ENCODE measurements at places on chromosomes 3 and 15.

- no peaks in the 10 kb centered on the region for H3K36me3 ChIP-seq
- H3K27me3 ChIP-seq = no peaks in the 10 kb centered on the region
- no peak overlapping the region for H3K4me3 ChIP-seq
- H3K27ac ChIP-seq = no peak overlapping the region
- peak; percentile 40 for DNase-seq
Measured at GRCh38 chr3:124774327-124774718, 44.1 kb downstream of the UMPS start.

GRCh38 chr3:39814007-39814406 lies 4.6 kb downstream of the MYRIP start:
- DNase-seq = no peak
- no peak overlapping the region for H3K27ac ChIP-seq
- H3K4me1 ChIP-seq = peaks cover 14% of the 10 kb centered on the region
- no peaks in the 10 kb centered on the region for H3K36me3 ChIP-seq
- H3K4me3 ChIP-seq = no peak overlapping the region
- H3K27me3 ChIP-seq = peaks cover 54% of the 10 kb centered on the region

- peaks cover 6% of the 10 kb centered on the region for H3K4me1 ChIP-seq
- H3K27ac ChIP-seq = no peak overlapping the region
- H3K4me3 ChIP-seq = peak overlapping the region; percentile 4
- H3K36me3 ChIP-seq = no peaks in the 10 kb centered on the region
- peaks cover 86% of the 10 kb centered on the region for H3K27me3 ChIP-seq
- DNase-seq = no peak
Measured at GRCh38 chr3:99637368-99638111, 854 bp upstream of the COL8A1 start.

GRCh38 chr3:55000953-55001352 lies 73.1 kb upstream of the LRTM1 start:
- peak overlapping the region; percentile 36 for H3K27ac ChIP-seq
- H3K4me3 ChIP-seq = no peak overlapping the region
- no peaks in the 10 kb centered on the region for H3K36me3 ChIP-seq
- peaks cover 20% of the 10 kb centered on the region for H3K4me1 ChIP-seq

GRCh38 chr15:69244798-69245197 lies 53.9 kb upstream of the PAQR5 start:
- H3K27me3 ChIP-seq = no peaks in the 10 kb centered on the region
- H3K4me3 ChIP-seq = no peak overlapping the region

Data from hepatocyte (in vitro differentiated cells).